ENCODE measurements at places on chromosomes 5 and 9.
A peak's percentile ranks its signal among the peaks of the same experiment; 100 is the strongest.

- no peak for DNase-seq
Observed at GRCh38 chr5:177994561-177995190, 1.4 kb downstream of the PROP1 start.

GRCh38 chr5:72369301-72369700, 49.1 kb downstream of the PTCD2 start:
- DNase-seq: peak; percentile 69

DNA sequence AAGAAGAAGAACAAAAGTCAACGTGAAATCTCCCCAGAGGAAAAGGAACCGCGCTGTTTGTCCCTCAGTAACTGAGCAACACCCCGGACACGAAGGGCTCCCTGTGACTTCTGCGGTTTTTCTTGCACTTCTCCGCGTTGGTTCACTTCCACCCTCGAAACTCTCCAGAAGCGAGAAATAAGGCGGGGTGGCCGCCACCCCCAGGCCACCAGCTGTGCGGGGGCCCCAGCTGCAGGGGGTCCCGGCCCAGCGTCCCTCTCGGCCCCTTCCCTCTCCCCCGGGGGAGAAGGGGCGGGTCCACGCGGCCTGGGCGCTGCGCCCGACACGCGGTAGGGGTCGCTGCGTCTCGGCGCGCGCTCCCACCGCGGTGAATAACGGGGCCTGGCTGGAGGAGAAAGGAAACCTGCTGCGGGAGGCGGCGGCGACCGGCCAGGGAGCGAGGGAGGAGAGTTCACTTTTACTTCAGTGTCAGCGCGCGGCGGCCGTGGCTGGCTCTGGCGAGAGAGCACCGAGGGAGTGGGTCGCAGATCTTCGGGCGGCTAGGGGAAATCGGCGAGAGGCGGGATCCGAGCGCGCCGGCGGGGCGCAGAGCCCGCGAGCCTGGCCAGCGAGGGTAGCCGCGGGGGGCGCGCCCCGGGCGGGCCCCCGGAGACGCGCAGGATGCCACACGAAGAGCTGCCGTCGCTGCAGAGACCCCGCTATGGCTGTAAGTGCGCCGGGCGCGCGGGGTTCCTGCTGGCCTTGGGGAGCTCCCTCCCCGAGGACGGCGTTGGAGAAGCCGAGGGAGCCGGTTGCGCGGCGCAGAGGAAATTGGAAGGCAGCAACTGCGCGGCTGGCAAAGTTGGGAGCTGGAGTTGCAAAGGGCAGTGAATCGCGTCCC, at the start of gene IQGAP2:
Gene IQGAP2 (plus strand): TSS at position 400 of the 880 bp plus-strand sequence. CDS start 261 bp downstream, at position 661.
- peak; percentile 15 for DNase-seq

DNA sequence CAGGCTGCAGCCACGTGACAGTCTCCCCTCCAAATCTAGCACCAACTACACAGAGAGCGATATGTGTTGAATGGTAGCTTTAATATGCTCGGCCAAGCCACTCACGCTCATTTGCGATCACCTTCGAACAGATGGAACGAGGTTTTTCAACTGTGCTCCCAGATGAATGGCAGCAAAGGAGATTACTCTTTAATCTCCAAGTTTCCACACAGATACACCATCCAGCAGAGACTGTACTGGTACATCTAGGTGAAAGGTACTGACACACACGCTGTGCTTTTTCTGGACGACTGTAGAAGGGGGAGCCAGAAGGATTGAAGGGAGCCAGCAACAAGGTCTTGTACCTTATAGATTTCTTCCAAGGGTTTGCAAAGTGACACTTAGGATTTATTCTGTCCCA, 263.9 kb downstream of the NR3C1 start:
- DNase-seq: no peak

DNA sequence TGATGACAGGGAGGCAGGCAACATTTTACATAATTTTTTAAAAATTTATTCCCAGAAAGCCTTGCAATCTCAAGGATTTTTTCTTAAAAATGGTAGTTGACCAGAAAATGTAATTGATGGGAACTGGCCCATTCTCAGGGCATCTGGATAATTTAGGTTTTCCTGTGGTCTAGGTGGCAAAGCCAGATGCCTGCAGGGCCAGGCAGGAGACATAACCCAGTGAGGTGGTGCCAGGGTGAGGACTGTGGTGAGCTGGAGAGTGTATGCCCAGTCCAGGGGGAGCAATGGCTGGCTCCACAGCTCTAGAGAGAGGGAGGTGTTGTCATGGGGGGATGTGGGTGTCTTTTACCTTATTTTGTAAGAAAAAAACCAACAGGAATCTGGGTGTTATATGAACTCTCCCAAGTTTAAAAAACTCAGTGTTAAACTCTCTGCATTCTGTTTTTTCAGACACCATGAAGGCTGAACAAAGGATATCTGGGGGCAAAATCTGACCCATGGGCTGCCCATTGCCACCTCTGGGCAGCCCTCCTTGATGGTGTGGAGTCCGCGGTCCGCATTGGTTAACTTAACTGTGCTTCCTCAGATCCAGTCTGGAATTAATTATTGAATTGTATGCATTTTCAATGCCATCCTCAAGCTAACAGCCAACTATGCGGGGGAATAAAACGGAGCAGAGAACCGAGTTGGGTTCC, 43.9 kb downstream of the BOD1 start:
- DNase-seq: peak; percentile 55

DNA sequence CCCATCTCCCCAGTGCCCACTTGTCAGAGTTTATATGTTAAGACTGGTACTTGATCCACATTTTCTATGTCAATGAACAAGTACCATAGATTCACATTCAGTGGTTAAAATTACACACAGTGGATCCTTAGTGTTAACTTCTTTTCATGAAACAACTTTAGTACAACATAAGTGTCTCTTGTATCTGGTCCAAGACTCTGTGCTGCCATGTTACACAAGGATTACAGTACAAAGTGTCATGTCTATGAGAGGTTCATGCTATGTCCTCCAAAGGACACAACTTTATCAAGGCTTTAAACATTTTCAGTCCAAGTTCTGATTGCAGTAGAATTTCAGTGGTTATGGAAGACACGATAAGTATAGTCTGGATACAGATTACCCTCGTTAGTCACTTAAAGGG, 13.3 kb upstream of the VLDLR start:
- DNase-seq: no peak

- peak; percentile 62 for DNase-seq
Observed at GRCh38 chr9:115289757-115290208, 171.8 kb upstream of the TNC start.

- DNase-seq: no peak
Observed at GRCh38 chr9:83536332-83536731, 1.9 kb downstream of the FRMD3 start.

DNA sequence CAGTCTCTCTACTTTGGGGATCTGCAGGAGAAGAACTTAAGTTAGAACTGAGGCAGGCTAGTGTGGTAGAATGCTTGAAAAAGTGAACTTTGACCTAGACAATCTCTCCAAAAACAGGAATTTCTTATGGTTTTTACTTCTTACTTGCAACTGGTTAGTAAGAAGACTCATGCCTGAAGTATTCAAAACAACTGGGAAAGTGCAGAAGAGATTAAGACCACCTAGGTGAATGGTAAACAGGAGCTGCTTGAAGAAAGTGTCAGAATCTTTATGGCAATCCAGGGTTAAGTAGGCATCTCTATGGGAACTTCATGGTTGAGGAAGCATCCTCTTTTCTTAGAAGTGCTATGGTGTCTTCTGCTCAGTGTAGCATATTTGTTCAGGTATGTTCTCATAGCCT, 428.6 kb upstream of the TLE4 start:
- no peak for DNase-seq
